ENCODE measurements at places on chromosomes 16 and 17.

GRCh38 chr17:4553669-4554068 is 1.5 kb downstream of the MYBBP1A start:
- no peak for DNase-seq

DNA sequence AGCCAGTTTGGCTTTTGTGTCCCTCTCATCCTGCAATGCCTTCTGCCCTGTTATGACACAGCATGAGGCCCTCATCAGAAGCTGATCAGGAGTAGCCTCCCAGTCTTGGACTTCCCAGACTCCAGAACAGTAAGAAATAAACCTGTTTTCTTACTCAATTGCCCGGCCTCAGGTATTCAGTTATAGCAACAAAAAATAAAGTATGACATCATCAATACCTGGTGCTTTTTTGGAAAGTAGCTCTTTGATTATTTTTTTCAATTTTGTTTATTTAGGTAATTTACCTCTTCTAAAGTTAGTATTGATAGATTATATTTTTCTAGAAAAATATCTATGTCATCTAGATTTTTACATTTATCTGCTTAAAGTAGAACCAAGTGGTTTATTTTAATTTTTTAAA is 112.8 kb upstream of the CES5A start:
- no peak for DNase-seq

DNA sequence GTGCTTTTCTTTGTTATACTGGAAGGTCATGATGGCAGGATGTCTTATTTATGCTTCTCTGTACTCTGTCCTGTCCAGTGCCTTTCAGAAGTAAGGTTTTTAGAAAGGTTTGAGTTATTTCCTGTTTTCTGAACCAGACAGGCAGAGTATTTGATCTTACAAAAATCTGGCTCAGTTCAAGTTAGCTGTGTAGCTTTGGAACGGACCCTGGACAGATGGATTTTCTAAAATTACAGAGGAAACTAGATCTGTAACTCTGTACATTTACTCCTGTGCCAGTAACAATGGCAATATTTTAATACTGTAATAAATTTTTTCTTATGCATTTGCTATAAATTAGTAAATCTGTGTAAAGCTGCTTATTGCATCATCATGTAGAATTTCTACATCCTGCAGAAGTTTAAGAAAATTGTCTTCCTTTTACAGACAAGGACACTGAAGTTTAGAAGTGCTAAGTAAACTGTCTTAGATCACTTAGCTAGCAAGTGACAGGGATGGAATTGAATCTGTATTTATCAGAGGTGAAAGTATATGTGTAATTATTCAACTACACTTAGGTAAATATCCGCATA is 347.6 kb downstream of the WWOX start:
- no peak for DNase-seq

GRCh38 chr16:85422632-85423550 is 190.2 kb upstream of the GSE1 start:
- DNase-seq, result no peak

- no peak for DNase-seq
These were observed 51.4 kb downstream of the HS3ST3A1 start for GRCh38 chr17:13550291-13550690.
